Activated T-cell treated with anti-CD3 and anti-CD28 coated beads, Interleukin-2, amount 50 U/mL, for 1 hour (primary cell): ENCODE measurements at places on chromosomes 7 and 10.

- DNase-seq, result no peak
Observed at GRCh38 chr7:36182854-36183604, 30.0 kb downstream of the EEPD1 start.

GRCh38 chr10:17479822-17480221 lies 25.4 kb upstream of the ST8SIA6 start:
- DNase-seq, result no peak

DNA sequence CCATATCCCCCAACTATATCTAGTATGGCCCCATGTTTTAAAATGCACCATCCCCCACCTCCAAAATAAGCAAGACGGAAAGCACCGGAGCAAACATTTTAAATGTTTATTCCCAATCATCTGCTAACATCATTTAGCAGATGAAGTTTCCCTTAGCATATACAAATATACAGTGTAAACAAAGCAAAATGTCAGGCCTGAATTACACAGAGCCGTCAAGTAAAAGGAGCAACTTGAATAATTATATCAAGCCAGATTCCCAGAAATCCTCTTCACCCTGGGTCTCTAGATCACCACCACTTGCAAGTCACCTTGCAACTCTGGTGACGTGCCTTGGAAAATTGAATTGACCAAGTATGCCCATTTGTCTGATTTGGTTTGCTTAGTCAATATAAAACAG lies 91.6 kb upstream of the COL1A2 start:
- no peak for DNase-seq

DNA sequence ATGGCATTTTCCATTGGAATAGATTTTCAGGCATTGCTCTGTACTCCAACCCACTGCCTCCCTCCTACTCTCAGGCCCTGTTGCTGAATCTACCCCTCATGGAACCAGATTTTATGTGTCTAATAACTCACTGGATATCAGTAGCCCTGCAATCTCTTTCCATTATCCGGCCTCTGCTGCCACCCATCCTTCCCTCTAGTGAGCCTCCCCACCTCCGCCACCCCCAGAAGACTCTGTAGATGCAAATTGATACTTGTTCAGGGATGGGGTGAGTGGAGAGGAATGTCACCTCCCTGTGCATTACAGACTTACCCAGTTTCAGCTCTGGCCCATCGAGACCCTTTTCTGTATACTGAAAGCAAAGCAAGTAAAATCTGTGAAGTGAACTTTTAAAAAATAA lies 52.3 kb upstream of the PHYHIPL start:
- no peak for DNase-seq

DNA sequence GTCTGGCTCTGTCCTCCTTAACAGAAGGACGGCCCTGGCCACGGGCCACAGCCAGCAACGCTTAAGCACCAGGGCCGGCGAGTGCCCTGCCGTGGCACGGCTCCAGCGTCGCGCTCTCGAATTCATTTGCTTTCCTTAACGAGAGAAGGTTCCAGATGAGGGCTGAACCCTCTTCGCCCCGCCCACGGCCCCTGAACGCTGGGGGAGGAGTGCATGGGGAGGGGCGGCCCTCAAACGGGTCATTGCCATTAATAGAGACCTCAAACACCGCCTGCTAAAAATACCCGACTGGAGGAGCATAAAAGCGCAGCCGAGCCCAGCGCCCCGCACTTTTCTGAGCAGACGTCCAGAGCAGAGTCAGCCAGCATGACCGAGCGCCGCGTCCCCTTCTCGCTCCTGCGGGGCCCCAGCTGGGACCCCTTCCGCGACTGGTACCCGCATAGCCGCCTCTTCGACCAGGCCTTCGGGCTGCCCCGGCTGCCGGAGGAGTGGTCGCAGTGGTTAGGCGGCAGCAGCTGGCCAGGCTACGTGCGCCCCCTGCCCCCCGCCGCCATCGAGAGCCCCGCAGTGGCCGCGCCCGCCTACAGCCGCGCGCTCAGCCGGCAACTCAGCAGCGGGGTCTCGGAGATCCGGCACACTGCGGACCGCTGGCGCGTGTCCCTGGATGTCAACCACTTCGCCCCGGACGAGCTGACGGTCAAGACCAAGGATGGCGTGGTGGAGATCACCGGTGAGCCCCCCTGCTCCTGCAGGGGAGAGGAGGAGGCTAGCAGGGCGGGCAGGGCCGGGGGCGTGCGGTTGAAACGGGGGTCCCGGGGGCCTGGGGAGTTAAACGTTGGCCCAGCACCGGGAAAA lies at the start of gene HSPB1:
TSS of gene HSPB1 (plus strand) at position 327 of the 855 bp plus-strand sequence. CDS start at position 367, 40 bp downstream.
- peak; percentile 74 for DNase-seq
